ENCODE measurements at places on chromosomes 2 and 18.

DNA sequence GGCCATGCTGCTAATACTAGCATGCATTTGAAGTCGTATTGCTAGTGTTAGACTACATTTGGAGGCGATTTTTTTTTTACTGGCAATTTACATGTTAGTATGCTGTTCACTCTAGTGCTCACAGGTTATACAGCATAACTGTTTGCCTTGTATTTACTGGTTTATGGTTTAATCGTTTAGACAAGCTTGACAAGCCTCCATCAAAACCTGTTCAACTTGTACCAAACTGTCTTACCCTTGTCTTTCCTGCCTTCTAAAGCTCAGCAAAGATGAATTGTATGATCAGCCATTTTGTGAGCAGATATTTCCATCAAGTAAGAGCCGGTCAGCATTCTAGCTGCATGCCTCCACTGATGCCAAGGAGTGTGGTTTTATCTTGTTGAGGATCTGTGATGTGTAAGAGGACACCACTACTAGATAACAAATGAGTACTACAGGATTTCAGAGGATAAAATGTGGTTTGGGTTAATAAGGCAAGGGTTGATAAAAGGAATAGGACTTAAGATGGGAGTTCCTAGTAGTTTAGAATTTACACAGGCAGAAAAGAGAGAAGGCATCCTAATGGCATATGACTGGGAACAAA, 68.4 kb upstream of the ITM2C start:
- DNase-seq, result no peak

- no peak for DNase-seq
Observed at GRCh38 chr2:118257696-118258095, 169.4 kb downstream of the INSIG2 start.

DNA sequence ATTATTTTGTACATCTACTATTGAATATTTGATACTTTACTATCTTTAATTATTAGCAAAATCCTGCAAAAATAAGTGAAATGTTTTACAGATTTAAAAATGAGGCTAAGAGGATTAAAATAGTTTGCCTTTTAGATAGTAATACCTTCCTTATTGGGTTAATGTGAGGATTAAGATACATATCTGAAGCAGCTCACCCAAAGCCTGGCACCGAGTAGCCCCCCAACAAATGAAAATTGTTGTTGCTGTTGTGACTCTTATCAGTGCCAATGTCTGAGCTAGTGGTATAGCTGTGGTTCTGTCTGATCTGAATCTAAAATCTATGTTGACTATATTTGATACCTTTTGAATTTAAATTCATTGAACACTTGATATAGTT, 34.6 kb downstream of the GULP1 start:
- DNase-seq, result no peak

DNA sequence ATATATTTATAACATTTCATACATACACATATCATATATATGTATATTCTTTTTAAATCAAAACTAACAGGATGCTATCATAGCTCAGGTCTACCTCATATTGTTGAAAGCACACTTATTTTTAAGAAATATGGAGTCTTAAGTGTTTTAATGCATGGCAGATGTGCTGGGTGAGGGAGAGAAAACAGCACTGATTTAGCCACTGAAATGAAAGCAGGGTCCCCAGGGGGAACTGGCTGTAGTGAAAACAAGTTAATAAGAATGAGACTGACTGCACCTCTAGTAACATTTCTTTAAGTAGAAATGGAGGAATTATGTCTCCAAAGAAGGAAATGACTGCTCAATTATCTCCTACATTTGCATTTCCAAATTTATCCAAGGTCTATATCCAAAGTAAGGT, 857.8 kb downstream of the DCDC2C start:
- DNase-seq, result no peak

DNA sequence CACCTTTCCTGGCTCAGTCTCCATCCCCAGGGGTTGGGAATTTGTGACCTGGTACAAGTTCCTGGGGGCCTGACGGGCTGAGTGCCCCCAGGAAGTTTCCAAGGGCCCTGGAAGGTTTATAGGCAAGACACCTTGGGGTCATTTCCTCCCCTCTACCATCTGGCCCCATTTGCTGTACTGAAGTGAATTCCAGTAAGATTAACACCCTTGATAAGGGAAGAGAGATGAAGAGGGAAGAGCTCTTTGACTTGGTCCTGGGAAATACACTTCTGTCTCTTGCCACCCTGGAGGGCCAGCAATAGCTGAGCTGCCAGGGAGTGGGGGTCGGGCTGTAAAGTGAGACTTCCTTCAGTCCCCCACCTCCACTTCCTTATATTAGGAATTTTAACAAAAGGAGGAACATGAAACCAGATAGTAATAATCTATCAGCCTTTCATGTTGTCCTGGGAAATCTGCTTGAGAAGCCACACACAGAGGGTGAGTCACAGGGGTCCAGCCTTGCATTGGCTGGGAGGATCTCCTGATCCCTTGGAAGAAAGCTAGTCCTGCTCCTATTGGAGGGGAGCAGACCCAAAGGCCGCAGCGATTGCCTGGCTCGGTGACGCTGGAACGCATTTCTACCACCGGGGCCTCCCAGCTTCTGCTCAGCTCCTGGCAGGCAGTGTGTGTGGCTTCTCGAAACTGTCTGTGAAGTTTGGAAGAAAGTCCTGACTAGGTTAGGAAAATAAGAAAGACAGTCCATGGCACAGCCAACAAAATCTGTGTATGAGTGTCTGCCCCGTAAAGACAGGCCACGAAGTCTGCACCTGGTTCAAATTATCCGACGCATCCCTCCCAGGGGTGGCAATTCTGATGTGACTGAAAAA, 87.3 kb downstream of the ACAA2 start:
- peak; percentile 85 for DNase-seq

DNA sequence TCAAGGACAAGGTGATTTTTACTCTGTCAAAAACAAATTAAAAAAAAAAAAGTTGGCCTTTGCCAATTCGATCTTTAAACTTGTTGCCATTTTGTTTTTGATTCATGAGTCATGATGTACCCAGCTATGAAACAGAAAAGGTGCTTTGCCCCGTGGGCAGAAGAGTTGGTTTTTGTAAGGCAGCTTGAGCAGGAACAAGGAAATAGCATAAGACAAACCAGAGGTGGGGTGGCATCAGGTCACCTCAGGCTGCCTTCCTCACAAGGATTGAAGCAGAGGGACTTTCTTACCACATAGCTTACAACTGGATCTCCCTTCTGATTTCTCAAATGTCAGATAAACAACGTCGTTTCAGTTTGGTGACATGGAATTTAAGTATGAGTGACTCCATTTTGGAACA, 123.8 kb downstream of the ARL4C start:
- no peak for DNase-seq

GRCh38 chr2:156748221-156748620, 312.0 kb downstream of the GPD2 start:
- DNase-seq, result no peak

DNA sequence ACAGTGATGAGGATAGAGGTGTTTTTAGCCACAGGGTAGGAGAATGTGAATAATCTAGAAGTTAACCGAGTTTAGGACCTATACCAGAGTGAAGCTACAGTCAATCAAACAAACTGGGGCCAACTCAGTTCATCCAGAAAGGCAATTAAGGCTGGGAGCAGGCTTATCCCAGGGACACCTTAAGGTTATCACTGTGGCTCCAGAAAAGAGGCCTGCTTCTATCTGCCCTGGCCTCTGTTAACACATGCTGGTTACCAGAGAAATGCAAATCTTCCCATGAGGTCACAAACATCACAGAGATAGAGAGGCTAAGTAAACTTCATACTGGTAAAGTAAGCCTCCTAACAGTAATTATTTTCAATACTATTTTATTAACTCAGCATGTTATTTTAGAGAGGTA, 93.2 kb upstream of the GRB14 start:
- DNase-seq, result no peak

Measured in iPS-NIHi11 (cell line).